Neural progenitor cell (in vitro differentiated cells): ENCODE measurements at places on chromosomes 3 and 15. TPM values are rescaled to one million over a fixed set of nuclear protein-coding genes. Genes with fewer than 3 reads are reported as not detected.

The PLOD2 gene
- total RNA-seq, result 8.3 and 29.2 TPM in 2 replicates

The TMEM108 gene
- total RNA-seq, result 4.8 and 10.7 TPM in 2 replicates

The BOC gene
- total RNA-seq, result 35.2 and 57.3 TPM in 2 replicates

The CMSS1 gene
- 32.8 and 56.3 TPM in 2 replicates for total RNA-seq

The RETNLB gene
- not detected in 2 replicates for total RNA-seq

The ITIH1 gene
- not detected in 2 replicates for total RNA-seq

DNA sequence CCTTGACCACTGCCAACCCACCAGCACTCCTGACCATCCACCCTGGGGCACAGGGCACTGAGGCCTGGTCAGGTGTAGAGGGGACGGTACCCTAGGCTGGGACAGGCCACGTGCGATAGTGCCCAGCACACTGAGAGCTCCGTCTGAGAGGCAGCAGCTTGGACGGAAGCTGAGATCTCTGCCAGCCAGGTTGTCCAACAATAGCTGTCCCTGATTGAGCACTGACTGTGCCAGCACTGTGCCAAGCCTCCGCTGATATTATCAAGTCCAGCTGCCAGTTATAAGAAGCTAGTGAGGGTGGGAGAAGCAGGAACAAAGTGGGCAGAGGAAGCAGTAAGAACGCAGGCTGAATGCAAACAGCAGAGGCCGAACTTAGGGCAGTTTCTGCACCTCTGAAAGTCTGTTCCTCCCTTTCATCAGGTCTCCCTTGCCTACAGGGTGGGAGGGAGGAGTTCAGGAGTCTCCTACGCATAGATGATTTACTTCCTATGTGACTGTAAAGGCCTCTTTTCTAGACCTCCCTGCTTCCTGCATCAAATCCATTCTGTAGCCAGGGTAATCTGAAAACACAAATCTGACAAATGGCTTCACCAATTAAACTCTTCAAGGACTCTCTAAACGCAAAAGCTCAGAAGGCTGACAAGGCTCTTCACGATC is 29.7 kb downstream of the MRPS11 start:
- H3K27ac ChIP-seq, result no peak overlapping the region
- H3K4me3 ChIP-seq, result no peak overlapping the region
- no peaks in the 10 kb centered on the region for H3K36me3 ChIP-seq
- H3K27me3 ChIP-seq, result no peaks in the 10 kb centered on the region
- peaks cover 6% of the 10 kb centered on the region for H3K4me1 ChIP-seq

DNA sequence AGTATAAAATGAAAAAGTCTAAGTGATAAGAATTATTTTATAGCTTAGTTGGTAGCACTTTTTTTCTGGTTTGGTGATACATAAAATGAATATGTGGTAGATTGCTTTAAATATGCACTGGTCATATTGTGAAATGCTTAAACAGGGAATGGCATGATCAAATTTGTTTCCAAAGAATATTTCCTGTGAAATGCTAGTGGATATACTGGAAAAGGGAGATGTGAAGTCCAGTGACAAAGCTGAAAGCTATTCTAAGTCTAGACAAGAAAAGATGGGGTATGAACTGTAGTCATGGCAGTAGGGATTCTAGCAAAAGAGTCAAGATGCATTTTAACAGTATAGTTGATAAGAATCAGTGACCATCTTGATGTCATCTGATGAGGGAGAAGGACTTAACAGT is 98.9 kb upstream of the MME start:
- H3K36me3 ChIP-seq, result no peaks in the 10 kb centered on the region
- H3K4me3 ChIP-seq, result no peak overlapping the region
- DNase-seq, result no peak
- no peaks in the 10 kb centered on the region for H3K27me3 ChIP-seq
- H3K27ac ChIP-seq, result no peak overlapping the region
- no peaks in the 10 kb centered on the region for H3K4me1 ChIP-seq

GRCh38 chr3:186976837-186977750 is 46.8 kb downstream of the ST6GAL1 start:
- H3K36me3 ChIP-seq, result no peaks in the 10 kb centered on the region
- H3K4me3 ChIP-seq, result no peak overlapping the region
- peak; percentile 24 for DNase-seq
- no peaks in the 10 kb centered on the region for H3K27me3 ChIP-seq

DNA sequence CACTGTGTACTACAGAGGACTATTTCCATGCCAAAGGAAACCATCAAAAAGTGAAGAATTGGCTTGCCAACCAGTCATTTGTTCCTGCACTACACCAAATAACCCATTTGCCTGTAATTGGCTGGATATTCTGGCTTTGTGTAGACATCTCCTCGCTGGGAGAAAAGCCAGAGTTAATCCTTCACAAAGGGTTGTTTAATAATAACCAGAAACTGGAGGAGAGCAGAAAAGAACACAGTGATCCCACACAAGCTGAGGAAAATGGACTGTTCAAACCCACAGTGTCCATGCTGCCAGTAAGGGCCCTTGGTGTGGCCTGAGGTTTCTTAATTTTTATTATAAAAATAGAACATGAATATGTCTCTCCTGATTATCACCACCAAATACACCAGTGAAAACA is 294.0 kb downstream of the RORA start:
- H3K36me3 ChIP-seq, result no peaks in the 10 kb centered on the region
- H3K4me1 ChIP-seq, result no peaks in the 10 kb centered on the region

GRCh38 chr3:55128225-55128823 is 200.5 kb upstream of the LRTM1 start:
- peak; percentile 31 for DNase-seq
- no peaks in the 10 kb centered on the region for H3K27me3 ChIP-seq
- H3K4me1 ChIP-seq, result peaks cover 22% of the 10 kb centered on the region
- H3K36me3 ChIP-seq, result no peaks in the 10 kb centered on the region
- peak overlapping the region; percentile 80 for H3K27ac ChIP-seq

DNA sequence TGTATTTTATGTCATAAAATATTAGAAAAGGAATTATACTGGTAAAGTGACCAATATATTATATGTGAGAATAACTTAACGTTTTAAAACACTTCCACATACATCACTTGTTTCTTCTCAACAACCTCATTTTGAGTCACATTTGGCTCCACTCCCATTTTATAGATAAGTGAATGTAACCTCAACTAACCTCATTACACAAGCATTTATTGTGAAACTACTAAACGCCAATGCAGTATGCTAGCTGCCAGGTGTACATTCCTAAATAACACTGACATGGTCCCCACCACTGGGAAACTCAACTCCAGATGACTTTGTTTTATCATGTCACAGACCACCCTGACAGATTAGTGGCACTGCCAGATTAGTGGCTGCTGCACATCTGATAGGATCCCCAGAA is 249.7 kb upstream of the CNTN4 start:
- no peak for DNase-seq
- no peak overlapping the region for H3K4me3 ChIP-seq
- no peaks in the 10 kb centered on the region for H3K4me1 ChIP-seq
- H3K27me3 ChIP-seq, result no peaks in the 10 kb centered on the region

GRCh38 chr3:13207578-13207922 is 134.3 kb upstream of the IQSEC1 start:
- no peaks in the 10 kb centered on the region for H3K27me3 ChIP-seq
- peaks cover 8% of the 10 kb centered on the region for H3K4me1 ChIP-seq
- no peak for DNase-seq
- H3K36me3 ChIP-seq, result no peaks in the 10 kb centered on the region
- H3K4me3 ChIP-seq, result no peak overlapping the region

GRCh38 chr3:138588445-138588844 is 5.6 kb downstream of the CEP70 start:
- no peak overlapping the region for H3K27ac ChIP-seq
- H3K4me3 ChIP-seq, result no peak overlapping the region

- H3K27me3 ChIP-seq, result no peaks in the 10 kb centered on the region
- no peak for DNase-seq
- peaks cover 15% of the 10 kb centered on the region for H3K4me1 ChIP-seq
- H3K4me3 ChIP-seq, result no peak overlapping the region
- no peaks in the 10 kb centered on the region for H3K36me3 ChIP-seq
Measured at GRCh38 chr15:59950603-59951388, 53.3 kb upstream of the FOXB1 start.

DNA sequence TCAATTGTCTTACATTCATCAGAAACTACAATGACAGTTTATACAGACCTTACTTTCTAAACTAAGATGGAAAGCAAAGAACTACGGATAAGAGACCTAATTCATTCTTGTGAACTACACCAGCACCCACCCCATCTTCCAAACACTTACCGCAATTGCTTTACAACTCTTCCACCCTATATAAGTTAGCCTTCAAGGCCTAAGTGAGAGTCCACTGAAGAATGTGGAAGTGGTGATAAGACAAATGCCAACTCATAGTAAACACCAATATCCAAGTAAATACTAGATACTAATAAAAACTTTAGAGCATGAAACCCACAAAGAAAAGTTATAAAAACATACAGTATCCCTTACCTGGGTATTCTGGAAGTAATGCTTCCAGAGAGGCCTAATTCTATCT is 13.6 kb downstream of the ARF4 start:
- no peaks in the 10 kb centered on the region for H3K4me1 ChIP-seq
- no peak for DNase-seq
- no peak overlapping the region for H3K27ac ChIP-seq
- H3K36me3 ChIP-seq, result no peaks in the 10 kb centered on the region
- no peaks in the 10 kb centered on the region for H3K27me3 ChIP-seq
- no peak overlapping the region for H3K4me3 ChIP-seq

DNA sequence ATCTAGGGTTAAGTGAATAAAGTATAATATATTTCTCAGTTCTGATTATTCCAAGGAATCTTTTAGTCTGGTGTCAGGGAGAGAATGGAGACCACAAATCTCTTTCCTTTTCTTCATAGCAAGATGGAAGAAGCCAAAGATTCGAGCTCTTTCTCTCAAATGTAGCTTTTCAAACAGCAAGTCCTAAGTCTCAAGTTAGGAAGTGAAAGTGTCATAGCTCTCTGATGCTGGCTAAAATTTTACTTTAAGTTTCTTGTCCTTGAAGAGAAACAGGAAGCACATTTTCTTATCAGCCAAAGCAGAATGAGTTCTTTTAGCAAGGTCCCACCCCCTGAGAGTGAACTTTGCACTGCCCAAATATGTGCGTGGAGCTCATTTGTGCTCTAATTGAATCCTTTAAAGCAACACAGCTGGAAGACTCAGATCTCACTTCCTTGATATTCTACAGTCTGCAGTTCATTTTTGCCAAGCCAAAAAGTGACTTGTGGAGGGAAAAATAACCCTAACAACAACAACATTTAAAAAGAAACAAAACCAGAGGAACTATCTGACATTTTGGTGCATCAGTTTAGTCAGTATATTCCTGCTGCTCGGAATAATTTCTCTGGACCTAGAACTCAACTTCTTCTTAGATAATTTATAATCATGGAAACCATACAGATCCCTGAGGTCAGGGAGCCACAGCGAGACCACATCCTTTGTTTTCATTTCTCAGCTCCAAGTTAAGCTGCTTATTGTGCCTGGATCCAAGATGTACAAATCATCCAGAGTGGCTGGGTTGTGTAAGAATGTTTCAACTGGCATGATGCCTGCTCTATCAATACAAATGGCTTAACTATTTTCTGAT is 238.7 kb upstream of the P2RY1 start:
- no peak overlapping the region for H3K27ac ChIP-seq
- H3K36me3 ChIP-seq, result no peaks in the 10 kb centered on the region
- DNase-seq, result peak; percentile 16
- H3K27me3 ChIP-seq, result no peaks in the 10 kb centered on the region
- H3K4me3 ChIP-seq, result no peak overlapping the region

DNA sequence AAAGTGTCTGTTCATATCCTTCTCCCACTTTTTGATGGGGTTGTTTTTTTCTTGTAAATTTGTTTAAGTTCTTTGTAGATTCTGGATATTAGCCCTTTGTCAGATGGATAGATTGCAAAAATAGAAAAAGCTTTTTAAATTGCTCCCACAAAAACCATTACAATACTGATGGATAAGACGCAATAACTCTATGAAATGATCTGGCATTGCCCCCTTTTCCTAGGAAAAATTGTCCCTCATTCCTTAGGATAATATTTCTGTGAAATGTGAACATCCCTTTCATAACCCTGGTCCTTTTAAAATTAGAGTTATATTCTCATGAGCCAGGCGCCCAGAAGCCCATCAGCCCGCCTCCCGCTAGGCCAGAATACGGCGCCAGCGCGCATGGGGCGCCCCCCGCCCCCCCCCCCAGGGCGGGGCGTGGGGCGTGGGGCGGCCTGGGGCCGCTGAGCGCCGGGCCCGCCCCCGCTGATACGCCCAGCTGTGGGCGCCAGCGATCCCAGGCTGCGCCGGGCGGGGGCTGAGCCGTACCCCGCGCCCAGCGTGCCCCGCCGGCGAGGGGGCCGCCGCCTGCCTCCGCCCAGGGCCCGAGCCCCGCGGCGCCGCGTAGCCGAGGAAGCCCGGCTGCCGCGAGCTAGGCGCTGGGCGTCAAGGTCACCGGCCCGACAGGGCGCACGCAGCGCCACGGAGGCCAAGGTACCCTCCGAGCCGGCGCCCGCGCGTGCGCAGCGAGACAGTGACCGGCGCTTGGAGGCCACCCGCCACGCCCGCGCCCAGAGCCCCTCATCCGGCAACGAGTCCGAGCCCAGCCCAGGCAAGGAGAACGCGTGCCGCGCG is 11.1 kb upstream of the ROPN1B start:
- H3K4me1 ChIP-seq, result no peaks in the 10 kb centered on the region
- H3K27me3 ChIP-seq, result peaks cover 59% of the 10 kb centered on the region
- no peaks in the 10 kb centered on the region for H3K36me3 ChIP-seq
- no peak overlapping the region for H3K27ac ChIP-seq
- DNase-seq, result peak; percentile 47
- peak overlapping the region; percentile 33 for H3K4me3 ChIP-seq

DNA sequence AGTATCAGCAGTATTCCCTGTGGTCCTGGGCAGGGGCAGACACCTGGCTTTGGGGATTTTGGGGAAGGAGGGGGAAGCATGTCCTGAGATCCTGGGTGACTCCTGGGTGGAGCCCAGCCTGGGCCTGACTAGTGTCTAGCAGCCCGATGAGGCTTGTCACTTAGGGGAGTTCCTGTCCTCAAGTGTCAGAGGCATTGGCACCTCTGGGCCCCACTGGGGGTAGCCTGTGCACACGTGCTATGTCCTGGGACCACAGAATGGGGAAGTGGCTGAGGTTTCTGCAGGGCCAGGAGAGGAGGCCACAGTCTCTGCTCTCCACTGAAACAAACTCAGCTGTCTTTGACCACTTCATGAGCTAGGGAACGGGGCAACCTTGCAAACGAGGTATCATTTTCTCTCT is 31.5 kb upstream of the ADCY5 start:
- no peak for DNase-seq
- H3K36me3 ChIP-seq, result no peaks in the 10 kb centered on the region
- no peak overlapping the region for H3K27ac ChIP-seq
- H3K4me3 ChIP-seq, result no peak overlapping the region
- H3K27me3 ChIP-seq, result no peaks in the 10 kb centered on the region
